ENCODE measurements at places on chromosomes 6 and 20.

DNA sequence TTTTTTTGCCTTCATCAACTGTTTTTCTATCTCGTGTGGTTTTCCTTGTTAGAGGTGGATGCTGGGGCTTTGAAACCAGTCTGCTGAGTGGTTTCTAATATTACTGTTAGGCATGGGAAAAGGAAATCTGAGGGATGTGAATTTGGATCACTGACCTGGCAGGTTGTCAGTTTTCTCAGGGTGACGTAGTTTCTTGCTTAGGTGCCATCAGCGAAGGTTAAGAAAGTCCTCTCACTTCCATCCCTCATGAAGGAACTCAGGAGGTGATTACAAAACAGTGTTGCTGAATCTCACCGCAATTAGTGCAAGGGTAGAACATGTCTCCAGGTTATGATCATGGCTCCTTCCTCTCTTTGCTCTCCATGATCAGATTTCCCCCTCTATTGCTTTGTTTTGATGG is 135.9 kb downstream of the SOX4 start:
- no peak for DNase-seq

GRCh38 chr6:55399351-55399750 is 72.1 kb downstream of the GFRAL start:
- no peak for DNase-seq

DNA sequence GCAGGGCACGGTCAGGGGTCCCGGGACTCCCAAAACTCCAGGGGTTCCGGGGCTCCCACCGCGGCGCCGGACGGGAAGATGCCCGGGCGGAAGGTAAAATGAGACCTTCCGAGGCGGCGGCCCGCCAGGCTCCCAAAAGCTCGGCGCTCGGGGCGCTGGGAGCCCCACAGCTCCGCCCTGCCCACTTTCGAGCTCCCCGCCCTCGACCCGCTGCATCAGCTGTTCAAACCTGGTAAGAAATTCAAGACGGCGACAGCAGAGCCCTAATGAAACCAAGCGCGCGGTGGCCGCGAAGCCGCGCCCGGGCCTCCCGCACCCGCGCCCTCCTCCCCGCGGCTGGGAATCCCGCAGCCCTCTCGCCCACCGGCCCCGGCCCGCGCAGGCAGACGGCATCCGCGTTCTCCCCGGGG is 369 bp downstream of the SLC4A11 start:
- peak; percentile 19 for DNase-seq

GRCh38 chr6:139613496-139613895 is 239.0 kb upstream of the CITED2 start:
- no peak for DNase-seq

GRCh38 chr6:43511824-43512415 is 1.8 kb upstream of the LRRC73 start:
- no peak for DNase-seq

Data from activated T-helper 9 cell treated with anti-CD3 and anti-CD28 coated beads, Interleukin-2, amount 50 U/mL, for 16 hours (primary cell).